ENCODE measurements at places on chromosomes 12 and 14.

- DNase-seq: no peak
These were observed 311.7 kb upstream of the RTL1 start for GRCh38 chr14:101215266-101215665.

- DNase-seq: no peak
These were observed 5.1 kb downstream of the INF2 start for GRCh38 chr14:104694475-104694950.

DNA sequence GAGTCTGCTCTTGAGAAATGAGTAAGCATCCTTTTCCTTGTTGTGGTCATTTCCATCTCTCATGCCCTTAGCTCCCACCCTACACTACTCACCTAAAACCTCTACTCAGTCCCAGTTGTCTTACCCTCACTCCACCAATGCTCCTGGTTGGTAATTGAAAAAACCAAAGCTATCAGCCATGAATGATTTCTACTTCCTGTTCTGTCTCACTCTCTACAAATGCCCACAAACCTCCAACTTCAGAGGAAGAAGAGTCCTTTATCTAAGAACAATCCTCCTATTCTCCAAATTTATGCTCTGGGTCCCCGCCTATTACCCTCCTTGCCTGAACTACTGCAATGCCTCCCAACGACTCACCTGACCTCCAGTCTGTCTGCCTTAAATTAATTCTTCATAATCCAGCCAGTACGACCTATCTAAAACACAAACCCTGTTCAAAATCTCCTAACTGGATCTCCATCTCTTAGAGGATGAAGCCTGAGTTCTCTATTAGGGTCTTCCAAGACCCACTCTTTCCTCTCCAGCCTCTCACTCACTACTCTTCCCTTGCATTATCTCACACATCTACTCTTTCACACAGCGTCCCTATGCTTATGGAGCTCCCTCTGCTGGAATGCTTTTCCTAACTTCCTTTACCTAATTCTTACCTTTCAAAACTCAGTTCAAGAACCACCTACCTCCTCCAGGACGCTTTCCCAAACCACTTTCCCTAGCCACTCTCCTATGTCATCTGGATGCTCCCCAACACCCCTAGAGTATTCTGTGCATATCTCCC lies 2.2 kb downstream of the DHRS1 start:
- DNase-seq: peak; percentile 58

GRCh38 chr12:45712319-45712718 lies 17.2 kb upstream of the ARID2 start:
- no peak for DNase-seq

DNA sequence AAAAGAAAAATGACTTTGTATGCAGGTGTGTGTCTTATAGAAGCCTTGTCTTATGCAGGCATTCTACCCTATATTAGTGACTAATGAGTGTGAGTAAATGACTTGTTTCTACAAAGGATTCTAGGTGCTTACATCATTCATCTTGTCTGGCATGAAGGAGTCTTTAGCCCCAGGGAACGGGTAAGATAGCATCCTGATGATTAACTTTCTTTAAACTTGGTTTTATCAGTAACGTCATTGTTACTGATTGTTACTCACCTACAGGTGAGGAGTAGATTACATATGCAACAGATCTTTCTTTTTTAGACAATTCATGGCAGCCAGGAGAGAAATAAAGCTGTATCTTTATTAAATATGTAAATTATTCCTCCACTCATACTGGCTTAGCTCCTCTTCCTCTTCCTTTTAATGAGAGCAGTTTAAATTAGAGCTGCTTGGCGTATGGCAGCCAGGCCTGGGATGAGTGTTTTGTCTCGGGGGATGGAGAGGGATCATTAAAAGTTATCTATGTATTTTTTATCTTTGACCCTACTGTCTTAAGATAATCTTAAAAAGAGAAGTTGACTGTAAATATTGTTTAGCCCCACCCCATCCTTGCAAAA lies 57.2 kb upstream of the ATP2A2 start:
- DNase-seq: no peak

- no peak for DNase-seq
These were observed 151.8 kb upstream of the HMGA2 start for GRCh38 chr12:65672441-65672840.

- DNase-seq: no peak
These were observed 25.5 kb downstream of the DIO3 start for GRCh38 chr14:101586531-101587430.

- no peak for DNase-seq
These were observed 181.2 kb downstream of the PRKCH start for GRCh38 chr14:61502459-61503093.

DNA sequence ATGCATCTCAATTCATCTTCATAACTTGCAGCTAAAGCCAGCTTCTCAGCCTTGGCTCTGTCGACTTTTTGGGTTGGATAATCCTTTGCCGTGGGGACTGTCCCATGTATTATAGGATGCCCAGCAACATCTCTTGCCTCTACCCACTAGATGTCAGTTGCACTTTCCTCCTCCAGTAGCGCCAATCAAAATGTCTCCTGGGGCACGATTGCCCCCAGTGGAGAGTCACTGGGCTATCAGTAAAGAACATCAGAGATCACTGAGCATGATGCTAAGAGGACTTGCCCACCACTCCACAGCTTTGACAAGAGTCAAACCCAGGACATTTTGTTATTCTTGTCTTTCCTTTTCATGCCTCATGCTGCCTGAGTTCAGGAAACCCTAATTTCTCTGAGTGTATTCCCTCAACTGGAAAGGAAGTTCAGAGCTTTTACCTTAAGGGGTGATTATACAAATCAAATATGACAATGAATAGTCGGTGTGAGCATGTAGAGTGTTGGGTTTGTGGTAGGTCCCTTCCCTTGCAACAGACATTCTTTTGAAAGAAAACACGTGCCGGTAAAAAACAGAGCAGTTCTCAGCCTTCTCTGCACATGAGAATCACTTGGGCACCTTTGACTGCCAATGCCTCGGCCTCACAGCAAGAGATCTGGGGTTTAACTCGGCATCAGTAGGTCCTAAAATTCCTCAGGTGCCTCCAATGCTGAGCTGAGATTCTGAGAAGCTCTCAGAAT lies 980.6 kb downstream of the VRK1 start:
- DNase-seq: no peak

DNA sequence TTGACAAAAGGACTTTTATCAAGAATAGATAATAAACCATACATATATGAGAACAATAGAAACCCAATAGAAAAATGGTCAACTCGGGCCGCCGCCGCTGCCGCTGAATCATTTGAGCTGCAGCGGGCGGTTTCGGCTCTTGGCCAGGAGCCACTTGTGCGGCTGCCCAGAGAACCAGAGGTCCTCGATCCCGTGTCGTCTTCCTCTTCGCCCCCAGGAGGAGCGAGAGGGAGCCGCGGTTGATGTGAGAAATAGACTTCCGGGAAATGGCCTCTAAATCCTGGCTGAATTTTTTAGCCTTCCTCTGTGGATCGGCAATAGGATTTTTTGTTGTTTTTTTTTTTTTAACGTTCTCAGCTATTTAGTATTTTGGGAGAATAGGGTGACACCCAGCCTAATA lies 44.8 kb downstream of the CPSF6 start:
- peak; percentile 55 for DNase-seq

DNA sequence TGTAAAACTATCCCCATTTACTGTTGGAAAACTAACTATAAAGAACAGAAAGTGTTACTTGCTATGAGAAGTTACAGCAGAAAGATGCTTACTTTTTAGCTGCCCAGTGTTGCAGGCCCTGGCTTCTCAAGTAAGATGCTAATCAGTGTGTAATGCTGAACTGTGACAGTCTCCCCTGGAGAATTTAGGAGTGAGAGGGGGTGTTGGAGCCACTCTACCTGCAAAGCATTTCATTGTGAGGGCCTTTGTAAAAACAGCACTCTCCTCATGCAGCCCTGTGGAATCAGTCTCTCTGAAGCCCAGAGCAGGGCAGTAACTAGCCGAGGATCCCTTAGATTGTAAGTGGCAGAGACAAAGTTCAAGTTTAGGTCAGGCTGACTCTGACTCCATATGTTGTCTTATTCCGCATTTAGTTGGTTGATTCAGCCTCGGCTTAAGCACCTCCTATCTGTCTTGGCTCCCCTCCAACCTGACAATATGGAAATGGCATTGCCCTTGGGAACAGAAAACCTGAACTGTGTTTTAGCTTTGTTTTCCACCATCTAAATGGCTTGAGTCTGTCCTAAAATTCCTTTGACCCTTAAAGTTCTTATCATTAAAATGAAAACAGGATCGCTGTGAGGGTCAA lies 141.3 kb downstream of the PRKCH start:
- no peak for DNase-seq

DNA sequence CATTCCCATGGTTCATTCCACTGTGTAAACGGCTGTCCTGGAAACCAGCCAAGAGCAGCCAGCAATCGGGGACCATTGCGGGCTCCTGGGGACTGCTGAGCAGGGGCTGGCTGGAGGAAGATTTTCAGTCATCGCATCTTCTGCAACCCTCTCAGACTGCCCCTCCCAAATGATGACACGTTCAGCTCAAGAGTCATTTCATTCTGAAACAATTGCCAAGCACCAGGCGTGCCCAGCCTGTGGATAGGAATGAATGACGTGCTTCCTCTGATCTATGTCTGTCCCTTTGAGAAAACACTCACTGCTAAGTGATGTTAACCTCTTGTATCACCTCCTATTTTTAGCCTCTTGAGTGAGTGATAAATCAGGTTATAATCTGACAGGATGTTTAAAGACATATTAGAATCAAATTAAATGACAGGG lies 62.0 kb downstream of the NDUFA12 start:
- DNase-seq: no peak

- DNase-seq: no peak
These were observed 66.0 kb downstream of the ANO4 start for GRCh38 chr12:100860611-100861010.

DNA sequence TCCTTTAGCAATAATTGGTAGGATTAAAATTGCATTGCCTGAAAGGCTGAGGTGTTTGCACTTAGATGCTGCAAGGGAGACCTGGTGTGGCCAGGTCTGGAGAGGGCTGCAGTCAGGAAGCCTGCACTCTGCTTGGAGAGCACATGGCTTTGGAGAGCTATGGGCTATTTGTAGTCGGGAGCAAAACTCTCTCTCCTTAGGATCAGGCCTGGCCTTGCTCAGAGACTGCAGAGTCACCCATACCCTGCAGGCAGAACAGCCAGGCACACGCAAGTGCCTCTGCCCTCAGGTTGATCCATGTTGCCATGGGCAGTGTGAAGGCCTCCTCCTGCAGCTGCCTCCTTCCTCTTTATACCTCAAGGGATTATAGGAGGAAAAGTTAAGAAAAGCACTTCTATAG lies 26.8 kb downstream of the CKB start:
- no peak for DNase-seq

GRCh38 chr12:80837342-80837978 lies 100.3 kb downstream of the LIN7A start:
- DNase-seq: no peak

- no peak for DNase-seq
These were observed 25.4 kb upstream of the SMAGP start for GRCh38 chr12:51295651-51296050.

- DNase-seq: no peak
These were observed 12.7 kb upstream of the CLEC1A start for GRCh38 chr12:10111451-10111850.

GRCh38 chr14:104515059-104515810 lies 64.3 kb upstream of the C14orf180 start:
- no peak for DNase-seq

- no peak for DNase-seq
These were observed 65.3 kb downstream of the FOXN3 start for GRCh38 chr14:89351516-89352404.

DNA sequence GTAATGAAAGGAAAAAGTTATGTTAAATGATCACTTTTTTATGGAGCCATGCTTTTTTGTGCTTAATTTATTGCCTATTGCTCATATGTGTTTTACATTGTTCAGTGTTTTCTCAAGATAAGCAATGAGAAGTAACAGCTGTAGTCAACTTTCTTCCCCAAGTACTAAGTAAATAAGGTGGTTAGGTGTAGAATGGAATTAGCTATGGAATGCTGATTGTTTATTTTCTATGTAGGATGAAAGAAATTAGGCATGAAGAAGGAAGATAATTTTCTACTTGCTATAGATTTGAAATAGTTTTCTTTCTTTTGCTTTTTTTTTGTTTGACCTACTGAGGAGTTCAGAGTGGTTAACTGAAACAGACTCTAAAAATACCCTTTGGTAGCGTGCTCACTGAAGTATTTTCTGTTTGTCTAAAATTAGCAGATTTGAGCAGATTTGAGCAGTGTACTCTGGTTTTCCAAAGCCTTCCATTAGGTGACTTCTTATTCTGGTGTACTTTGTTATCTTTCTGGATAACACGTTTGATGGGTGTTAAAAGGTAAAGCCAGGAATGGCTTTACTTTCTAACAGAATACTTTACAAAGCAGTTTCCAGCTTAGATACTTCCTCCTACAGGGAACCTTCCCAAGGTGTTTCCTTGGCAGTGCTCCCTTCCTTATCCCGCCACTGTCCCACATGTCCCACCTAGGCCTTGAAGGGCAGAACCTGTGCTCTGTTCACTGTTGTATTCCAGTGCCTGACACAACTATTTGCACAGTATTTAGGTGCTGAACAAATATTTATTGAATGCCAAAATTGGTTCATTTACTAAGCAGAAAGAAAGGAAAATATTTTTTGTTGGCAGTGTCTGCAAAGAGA lies 56.0 kb downstream of the RASSF3 start:
- no peak for DNase-seq

- no peak for DNase-seq
These were observed 30.0 kb downstream of the SH2B3 start for GRCh38 chr12:111435661-111436201.

DNA sequence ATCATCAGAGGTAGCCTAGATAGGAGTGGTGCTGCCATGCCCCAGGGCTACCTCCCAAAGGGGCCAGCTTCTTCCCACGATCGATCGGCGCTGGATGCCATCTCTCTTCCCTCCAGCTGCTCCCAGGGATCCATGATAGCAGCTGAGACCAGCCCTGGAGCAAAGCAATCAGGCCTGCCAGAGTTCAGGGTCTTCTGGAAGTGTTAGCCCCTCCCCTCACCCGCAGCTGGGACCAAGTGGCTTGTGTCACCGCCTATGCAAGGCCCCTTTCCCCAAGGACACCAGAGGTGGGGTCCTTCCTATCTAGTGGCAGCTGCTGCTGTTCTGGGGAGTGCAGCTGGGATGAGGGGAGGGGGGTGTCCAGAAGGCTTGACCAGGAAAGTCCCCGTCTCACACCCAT lies 87.0 kb downstream of the IRF2BPL start:
- DNase-seq: no peak

DNA sequence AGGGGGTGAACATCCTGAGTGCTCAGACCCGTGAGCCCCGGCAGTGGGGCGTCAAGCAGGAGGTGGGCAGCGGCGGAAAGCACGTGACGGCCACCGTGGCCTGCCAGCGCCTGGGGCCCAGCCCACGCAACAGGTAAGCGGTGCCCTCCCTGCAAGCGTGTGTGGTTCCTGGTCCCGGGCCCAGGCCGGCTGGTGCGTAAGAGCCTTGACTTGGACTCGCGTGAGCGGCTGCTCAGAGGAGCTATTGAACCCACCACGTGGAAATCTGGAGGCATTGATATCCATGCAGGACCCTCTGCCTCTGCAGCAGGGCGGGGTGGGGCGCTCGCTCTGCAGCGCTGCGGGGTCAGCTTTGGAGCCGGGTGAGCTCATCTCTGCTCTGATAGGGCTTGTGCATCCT lies 277.0 kb downstream of the TMEM132C start:
- no peak for DNase-seq

Measured in hematopoietic multipotent progenitor cell treated with erythropoietin and hydrocortisone succinate and interleukin-3 and kit ligand, for 15 days (in vitro differentiated cells).